Activated CD4-positive, alpha-beta memory T cell treated with anti-CD3 and anti-CD28 coated beads, Interleukin-2, amount 10 ng/mL, durations not matched to agents 7 days and 5 days (primary cell): ENCODE measurements at places on chromosomes 7 and 10.

DNA sequence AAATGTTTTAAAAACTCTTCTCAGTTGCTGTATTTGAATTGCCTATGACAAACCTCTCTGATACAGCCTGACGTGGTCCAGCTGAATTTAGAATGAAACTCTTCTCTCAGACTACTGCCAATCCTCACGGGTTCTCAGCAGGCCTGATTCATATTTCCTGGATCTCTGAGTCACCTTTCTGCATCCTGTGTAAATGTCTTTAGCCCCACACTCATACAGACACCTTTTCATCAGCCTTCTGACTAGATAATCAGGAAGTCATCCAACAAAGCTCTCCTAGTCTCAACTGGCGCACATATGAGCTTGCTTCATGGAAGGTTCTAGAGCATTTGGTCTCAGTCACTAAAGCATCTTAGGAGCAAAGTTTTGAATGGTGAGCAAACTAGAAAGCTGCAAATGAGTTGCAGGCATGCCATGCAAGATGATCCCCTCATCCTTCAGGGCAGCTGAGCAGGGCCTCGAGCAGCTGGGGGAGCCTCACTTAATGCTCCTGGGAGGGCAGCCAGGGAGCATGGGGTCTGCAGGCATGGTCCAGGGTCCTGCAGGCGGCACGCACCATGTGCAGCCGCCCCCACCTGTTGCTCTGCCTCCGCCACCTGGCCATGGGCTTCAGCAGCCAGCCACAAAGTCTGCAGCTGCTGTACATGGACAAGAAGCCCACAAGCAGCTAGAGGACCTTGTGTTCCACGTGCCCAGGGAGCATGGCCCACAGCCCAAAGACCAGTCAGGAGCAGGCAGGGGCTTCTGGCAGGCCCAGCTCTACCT is 182.8 kb downstream of the ARHGAP12 start:
- peak; percentile 64 for DNase-seq

GRCh38 chr10:101903827-101904550 is 60.4 kb upstream of the KCNIP2 start:
- no peak for DNase-seq

DNA sequence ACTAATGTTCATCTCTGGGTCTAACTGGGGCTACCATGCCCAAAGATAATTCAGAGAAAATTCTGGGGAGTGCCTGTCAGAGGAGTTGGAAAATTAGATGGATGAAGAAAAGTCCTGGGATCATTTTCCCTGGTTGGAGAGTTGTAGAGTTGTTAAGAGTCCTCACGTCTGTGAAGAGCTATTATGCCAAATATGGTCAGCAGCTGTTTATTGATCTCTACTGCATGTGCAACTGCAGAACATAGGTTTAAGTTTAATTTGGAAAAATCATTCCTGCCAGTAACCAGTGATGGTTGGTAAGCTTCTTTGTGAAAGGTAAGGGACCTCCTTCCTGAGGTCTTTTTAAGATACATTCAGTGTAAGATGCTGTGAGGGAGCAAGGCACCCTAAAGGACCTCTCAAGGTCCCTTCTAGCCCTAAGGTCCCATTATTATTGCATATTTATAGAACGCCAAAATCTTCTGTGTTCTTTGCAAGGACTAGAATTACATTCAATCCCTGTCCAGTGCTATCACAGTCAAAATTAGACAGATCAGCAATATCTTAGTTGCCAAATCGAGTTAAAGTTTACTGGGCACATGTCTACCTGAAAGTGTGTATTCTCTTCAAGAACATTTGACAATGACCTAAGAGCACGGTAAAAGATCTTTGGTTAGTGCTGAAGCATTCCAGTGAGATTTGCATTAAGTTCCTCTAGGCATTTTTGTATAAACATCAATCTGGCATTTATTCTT is 62.7 kb downstream of the VTI1A start:
- no peak for DNase-seq

DNA sequence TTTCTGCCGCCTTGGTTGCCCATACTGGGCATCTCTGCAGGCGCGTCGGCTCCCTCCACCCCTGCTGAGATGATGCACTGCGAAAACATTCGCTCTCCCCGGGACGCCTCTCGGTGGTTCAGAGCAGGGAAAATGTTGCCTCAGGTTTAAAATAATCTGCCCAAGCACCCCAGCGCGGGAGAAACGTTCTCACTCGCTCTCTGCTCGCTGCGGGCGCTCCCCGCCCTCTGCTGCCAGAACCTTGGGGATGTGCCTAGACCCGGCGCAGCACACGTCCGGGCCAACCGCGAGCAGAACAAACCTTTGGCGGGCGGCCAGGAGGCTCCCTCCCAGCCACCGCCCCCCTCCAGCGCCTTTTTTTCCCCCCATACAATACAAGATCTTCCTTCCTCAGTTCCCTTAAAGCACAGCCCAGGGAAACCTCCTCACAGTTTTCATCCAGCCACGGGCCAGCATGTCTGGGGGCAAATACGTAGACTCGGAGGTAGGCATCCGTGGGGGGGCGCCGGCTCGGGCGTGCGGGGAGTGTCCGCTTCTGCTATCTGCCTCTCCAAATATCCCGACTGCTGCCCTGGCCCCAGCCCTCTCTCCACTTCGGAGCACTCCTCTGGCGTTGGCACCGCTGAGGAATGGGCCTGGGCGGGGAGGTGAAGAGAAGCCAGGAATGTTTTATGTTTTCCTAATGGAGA is at the start of gene CAV1:
Gene CAV1, plus strand, starts transcription at position 428 of the 689 bp plus-strand sequence. Its CDS starts 27 bp downstream, at position 455.
- DNase-seq, result peak; percentile 40

GRCh38 chr7:42494736-42495135 is 257.7 kb upstream of the GLI3 start:
- no peak for DNase-seq

GRCh38 chr7:90768301-90768700 is 172.2 kb downstream of the CDK14 start:
- DNase-seq, result no peak
